ENCODE measurements at places on chromosomes 4 and X. TPM values are rescaled to one million over a fixed set of nuclear protein-coding genes. Genes with fewer than 3 reads are reported as not detected.
A peak's percentile ranks its signal among the peaks of the same experiment; 100 is the strongest.

GRCh38 chrX:29359276-29359675 lies 772.0 kb downstream of the IL1RAPL1 start:
- H3K36me3 ChIP-seq = no peaks in the 10 kb centered on the region
- no peak overlapping the region for H3K4me3 ChIP-seq
- no peak for DNase-seq
- no peak overlapping the region for H3K27ac ChIP-seq

DNA sequence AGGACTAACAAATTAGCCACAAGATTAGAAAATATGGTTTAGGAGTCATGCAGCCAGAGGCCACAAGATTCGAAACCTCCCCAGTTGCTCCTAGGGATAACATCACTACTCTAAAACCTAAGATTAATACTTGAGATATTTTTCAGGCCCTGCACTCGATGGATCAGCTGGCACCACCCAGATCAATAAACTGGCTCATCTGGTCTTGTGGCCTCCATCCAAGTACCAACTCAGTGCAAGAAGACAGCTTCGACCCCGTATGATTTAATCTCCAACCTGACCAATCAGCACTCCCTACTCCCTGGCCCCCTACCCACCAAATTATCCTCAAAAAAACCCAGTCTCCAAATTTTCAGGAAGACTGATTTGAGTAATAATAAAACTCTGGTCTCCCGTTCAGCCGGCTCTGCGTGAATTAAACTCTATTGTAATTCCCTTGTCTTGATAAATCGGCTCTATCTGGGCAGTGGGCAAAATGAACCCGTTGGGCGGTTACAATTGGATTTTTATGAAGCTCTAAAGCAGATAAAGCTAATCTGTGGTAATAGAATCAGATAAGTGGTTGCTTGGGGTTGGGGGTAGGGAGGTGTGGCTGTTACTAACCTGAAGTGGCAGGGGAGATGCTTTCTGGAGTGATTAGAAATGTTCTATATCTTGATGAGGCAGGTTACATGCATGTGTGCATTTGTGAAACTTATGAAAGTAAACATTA lies 91.8 kb upstream of the ATXN3L start:
- peak; percentile 54 for DNase-seq
- no peaks in the 10 kb centered on the region for H3K27me3 ChIP-seq
- H3K4me1 ChIP-seq = no peaks in the 10 kb centered on the region
- no peaks in the 10 kb centered on the region for H3K36me3 ChIP-seq

- H3K4me3 ChIP-seq = no peak overlapping the region
- H3K27me3 ChIP-seq = peaks cover 53% of the 10 kb centered on the region
These were observed 108.3 kb upstream of the SLC4A4 start for GRCh38 chr4:71230271-71231128.

DNA sequence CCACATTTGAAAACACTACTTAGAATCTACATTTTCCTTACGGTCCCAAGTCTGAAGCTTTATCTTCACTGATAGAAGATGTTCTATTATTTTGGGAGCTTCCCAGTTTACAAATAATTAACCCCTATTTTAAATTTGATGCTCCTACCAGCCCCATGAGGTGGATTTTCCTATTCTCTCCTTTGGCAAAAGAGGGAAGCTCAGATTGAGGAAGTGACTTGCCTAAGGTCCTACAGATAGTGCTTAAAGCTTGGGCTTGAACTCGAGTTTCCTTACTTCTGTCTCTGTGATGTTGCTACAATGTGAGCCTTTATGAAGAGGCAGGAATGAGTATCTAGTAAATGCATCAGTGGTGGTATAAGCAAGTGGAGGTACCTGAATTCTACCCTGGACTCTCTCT lies 27.5 kb downstream of the HEPH start:
- H3K27me3 ChIP-seq = no peaks in the 10 kb centered on the region
- DNase-seq = no peak
- no peak overlapping the region for H3K4me3 ChIP-seq
- no peaks in the 10 kb centered on the region for H3K4me1 ChIP-seq

GRCh38 chr4:170671171-170671570 lies 581.4 kb upstream of the AADAT start:
- H3K36me3 ChIP-seq = no peaks in the 10 kb centered on the region
- no peak for DNase-seq
- no peaks in the 10 kb centered on the region for H3K27me3 ChIP-seq
- no peak overlapping the region for H3K27ac ChIP-seq

DNA sequence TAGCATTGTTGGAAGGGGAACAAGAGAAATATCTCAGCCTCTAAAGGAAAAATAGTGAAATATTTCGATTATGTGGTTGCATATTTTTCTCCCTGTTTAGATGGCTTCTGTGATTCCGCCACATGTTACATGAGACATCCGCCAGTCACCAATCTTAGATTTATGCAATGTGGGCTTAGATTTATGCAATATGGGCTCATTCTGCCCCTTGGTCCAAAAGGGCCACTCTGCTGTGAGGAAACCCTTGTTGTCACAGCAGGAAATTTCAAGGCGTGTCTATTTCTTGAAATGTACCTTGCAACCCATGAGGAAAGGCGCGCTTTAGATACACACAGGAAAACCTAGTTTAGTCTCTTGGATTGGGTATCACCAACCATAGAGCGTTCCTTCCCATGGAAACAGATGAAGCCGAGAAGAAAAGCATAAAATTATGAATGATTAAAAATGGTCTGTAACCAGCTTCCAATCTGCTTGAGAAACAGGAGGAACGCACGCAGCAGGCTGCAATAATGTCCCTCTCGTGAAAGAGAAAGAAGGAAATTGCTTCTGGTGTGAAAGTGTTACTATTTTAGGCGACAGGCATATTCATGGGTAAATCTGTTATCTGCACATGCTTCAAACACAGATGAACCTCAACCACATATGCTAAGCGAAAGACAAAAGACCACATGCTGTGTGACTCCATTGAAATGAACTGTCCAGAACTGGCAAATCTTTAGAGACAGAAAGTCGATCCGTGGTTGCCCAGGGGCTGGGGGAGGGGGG lies 3.7 kb downstream of the RS1 start:
- H3K4me1 ChIP-seq = no peaks in the 10 kb centered on the region
- H3K4me3 ChIP-seq = no peak overlapping the region
- no peaks in the 10 kb centered on the region for H3K27me3 ChIP-seq
- H3K36me3 ChIP-seq = no peaks in the 10 kb centered on the region
- DNase-seq = no peak

DNA sequence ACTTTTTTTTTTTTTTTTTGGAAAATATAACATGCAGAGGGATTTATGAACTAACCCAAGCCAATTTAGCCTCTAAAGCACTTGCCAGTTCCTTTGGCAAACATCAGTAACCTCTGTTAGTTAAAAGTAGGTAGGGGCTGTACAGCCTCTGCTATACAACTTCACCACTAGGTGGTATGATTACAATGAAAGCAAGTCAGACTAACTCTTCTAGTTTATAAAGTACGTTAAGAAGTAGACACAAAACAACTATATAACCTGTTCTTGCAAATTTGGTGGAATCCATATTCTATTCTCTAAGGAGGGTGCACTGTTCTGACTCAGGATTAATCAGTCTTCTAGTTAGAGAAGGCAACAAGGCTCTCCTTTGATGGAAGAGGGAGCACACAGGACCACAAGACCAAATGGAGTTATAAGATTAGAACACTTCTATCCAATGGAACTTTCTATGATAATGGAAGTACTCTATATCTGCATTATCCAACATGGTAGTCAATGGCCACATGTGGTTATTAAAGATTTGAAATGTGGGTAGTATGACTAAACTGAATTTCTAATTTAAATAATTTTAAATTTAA lies 12.8 kb downstream of the AIMP1 start:
- no peak overlapping the region for H3K4me3 ChIP-seq
- H3K27ac ChIP-seq = no peak overlapping the region
- H3K36me3 ChIP-seq = peaks cover 65% of the 10 kb centered on the region

GRCh38 chr4:134936014-134936413 lies 734.4 kb upstream of the PABPC4L start:
- no peak overlapping the region for H3K27ac ChIP-seq
- H3K36me3 ChIP-seq = no peaks in the 10 kb centered on the region
- H3K4me3 ChIP-seq = no peak overlapping the region

DNA sequence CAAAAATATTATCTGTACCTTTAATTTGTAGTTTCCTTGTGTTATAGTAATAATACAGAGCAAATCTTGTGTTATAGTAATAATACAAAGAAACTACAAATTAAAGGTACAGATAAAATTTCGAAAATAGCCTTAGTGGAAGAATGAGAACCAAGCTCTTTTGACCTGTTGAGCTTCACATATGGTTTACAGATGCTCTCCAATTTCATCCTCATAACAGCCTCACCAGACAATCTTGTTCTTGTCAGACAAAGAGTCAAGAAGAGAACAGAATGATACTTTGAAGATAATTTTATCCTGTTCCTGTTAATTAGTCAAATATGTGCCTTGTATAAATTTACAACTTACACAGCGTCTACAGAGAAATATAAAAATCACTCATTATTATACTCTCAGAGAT lies 12.8 kb downstream of the ATXN3L start:
- DNase-seq = no peak
- H3K27ac ChIP-seq = no peak overlapping the region
- no peaks in the 10 kb centered on the region for H3K36me3 ChIP-seq
- no peak overlapping the region for H3K4me3 ChIP-seq
- no peaks in the 10 kb centered on the region for H3K4me1 ChIP-seq
- H3K27me3 ChIP-seq = no peaks in the 10 kb centered on the region

DNA sequence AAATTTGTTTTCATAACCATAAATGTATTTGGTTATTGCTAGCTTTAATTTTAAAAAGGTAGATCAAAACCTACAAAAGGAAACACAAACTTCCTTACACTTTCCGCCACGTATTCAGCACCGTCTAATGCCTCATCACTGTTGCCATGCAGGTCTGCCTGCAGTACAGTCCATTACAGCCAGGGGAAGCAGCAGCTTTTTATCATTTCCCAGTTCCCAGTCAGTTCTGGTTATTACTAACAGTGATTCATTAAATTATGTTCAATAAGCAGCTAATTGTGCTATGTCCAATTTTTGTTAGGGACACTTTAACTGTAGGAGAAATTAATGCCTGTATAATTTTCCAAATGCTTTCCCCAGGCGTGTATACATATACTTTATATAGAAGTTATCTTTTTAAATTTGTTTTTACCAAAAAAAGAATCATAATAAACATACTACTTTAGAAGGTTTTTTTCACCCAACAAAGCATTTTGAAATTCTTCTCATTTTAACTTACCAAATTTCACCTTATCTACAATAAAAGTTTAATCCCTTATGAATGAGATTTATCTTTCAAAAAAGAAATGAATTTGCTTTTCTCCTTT lies 93.3 kb downstream of the ANXA3 start:
- DNase-seq = peak; percentile 77
- H3K4me3 ChIP-seq = no peak overlapping the region
- no peaks in the 10 kb centered on the region for H3K36me3 ChIP-seq
- H3K27me3 ChIP-seq = no peaks in the 10 kb centered on the region
- H3K4me1 ChIP-seq = no peaks in the 10 kb centered on the region

- H3K4me1 ChIP-seq = no peaks in the 10 kb centered on the region
- DNase-seq = no peak
- H3K36me3 ChIP-seq = no peaks in the 10 kb centered on the region
- no peak overlapping the region for H3K27ac ChIP-seq
- H3K27me3 ChIP-seq = no peaks in the 10 kb centered on the region
These were observed 42.4 kb downstream of the FAM53A start for GRCh38 chr4:1641671-1642070.

DNA sequence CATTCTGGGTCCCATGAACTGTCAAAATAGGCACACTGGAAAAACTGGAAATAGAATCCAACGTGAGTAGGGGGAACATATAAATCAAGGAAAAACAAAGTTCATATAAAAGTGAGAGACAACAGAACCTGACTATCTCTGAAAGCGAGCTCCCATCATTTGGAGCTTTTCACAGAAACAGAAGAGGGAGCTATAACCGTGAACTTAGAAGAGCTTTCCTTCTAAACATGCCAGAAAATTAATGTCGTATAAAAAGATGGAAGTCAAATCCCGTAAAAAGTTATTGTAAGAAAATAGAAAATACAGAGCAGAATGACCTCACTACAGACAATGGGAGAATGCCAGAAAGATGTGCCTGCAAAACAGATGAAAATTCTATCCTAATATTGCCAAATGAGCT lies 23.9 kb upstream of the HSD17B10 start:
- H3K4me1 ChIP-seq = no peaks in the 10 kb centered on the region
- no peak for DNase-seq

DNA sequence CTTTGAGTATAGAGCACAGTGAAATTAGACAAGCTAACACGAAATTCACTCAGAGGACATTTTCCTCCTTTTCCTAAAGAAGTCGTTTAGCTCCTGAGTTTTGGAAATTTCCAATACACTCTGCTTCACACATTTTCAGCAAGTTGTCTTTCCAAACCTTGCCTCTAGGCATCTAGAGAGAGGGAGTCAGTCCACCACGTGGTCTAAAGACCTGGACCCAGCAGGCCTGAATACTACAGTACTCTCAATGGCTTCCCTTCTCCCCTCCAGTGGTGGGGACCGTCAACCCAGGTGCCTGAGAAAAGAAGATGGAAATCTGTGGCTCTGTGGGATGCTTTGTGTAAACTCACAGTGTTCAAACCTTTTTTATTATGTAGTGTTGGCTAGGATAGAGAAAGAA lies 13.9 kb upstream of the SCML2 start:
- no peak for DNase-seq
- H3K4me1 ChIP-seq = no peaks in the 10 kb centered on the region
- no peaks in the 10 kb centered on the region for H3K36me3 ChIP-seq

GRCh38 chr4:185005219-185005819 lies 13.0 kb upstream of the HELT start:
- H3K4me1 ChIP-seq = no peaks in the 10 kb centered on the region
- peaks cover 64% of the 10 kb centered on the region for H3K27me3 ChIP-seq
- no peaks in the 10 kb centered on the region for H3K36me3 ChIP-seq
- no peak overlapping the region for H3K4me3 ChIP-seq

DNA sequence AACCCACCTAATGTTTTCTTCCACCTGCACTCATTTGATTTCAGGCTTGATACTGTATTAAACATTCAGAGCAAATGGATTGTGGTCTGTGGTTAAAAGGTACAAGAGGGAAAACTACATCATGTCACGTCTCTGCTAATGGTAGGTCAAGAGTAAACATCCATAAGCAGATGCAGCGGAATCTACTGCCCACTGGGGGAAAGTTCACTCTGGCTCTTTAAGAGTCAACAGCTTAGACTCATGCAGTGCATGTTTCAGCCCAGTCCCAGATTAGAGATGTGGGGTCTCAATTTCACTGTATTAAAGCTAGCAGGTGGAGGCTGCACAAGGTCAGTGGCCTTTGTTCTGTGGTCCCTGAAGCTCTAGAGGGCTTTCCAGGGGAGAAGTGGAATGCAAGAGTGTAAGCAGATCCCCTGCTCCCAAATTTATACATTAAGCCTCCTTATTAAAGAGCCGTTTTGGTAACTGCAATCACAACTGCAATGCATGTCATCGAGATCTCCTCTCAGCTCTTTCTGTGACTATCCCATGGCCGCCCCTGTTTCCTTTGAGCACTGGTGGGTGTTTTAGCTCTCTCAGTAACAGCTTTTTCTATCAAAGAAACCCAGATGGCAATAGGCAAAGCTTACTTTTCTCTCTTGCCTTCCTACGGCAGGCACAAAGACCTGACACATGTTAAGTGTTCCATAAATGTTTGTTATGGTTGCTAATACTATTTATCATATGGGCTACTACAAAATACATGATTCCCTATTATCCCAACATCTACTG lies 53.4 kb downstream of the LDB2 start:
- no peaks in the 10 kb centered on the region for H3K36me3 ChIP-seq
- DNase-seq = peak; percentile 61
- no peaks in the 10 kb centered on the region for H3K4me1 ChIP-seq
- no peak overlapping the region for H3K4me3 ChIP-seq
- H3K27me3 ChIP-seq = no peaks in the 10 kb centered on the region
- peak overlapping the region; percentile 69 for H3K27ac ChIP-seq

Gene TCP11X2
- 2.5 TPM for total RNA-seq

Gene MTTP
- total RNA-seq = 0.11 TPM

Gene CYTL1
- 0.84 TPM for total RNA-seq

Gene SCARB2
- total RNA-seq = 45.8 TPM

Gene BRS3
- not detected for total RNA-seq

Gene CPE
- 237 TPM for total RNA-seq

Gene AREG
- not detected for total RNA-seq

Measured in endodermal cell (in vitro differentiated cells).